ENCODE measurements at places on chromosomes 5 and 9.

DNA sequence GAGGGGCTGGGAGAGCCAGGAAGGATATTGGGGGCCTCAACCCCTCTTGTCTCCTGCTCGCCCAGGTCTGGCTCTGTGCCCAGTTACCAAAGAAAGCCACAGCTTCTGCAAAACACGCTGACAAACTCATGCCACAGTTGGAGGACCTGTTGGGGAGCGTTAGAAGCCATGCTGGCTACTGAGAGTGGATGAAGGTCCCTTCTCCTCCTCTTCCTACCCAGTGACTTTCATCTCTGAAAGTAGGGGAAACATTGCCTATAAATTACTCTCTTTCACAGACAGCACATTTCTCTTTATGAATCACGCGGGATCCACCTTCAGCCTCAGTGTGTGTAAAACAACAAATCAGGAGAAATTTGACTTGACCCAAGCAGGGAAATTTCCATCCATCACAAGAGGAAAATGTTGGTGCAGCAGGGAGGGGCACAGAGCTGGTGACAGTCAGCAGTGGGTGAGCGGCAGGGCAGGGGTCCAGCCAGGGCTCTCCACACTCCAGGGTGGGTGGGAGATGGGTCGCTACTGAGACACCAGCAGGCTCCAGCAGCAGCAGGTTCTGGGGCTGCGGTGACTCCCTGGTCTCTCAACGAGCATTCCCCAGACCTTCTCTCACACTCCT lies 181.9 kb downstream of the FGF18 start:
- no peak for DNase-seq

DNA sequence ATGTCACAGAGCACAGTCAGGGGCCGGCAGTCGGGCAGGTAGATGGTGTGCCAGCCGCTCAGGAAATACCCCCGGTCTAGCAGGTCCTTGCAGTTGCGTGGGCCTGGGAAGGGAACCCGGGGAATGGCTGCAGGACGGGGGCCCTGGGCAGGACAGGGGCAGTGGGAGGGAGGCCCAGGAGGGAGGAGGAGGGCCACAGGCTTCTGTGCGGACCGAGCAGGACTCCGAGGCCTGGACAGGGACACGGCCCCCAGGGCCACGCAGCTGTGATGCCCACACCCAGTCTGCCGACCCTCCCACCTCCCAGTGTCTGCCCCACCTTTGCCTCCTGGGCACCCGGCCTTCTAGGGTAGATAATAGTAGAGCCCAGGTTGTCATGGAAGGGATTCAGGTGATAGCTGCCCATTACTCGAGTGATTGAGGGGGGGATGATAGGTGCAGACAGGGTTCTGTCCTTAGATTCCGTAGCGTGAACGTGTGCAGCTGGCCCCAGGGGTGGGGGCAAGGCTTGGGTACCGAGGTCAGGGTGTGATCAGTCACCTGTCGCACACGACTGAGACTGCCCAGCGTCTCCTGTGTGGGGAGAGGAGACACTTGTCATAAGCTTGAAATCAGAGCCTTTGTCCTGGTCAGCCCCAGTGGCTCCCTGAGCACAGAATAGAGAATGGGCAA lies 4.5 kb downstream of the FCN1 start:
- no peak for DNase-seq

- DNase-seq: no peak
These were observed 24.7 kb downstream of the SLC1A3 start for GRCh38 chr5:36631154-36631553.

- no peak for DNase-seq
These were observed 176.0 kb downstream of the FGF18 start for GRCh38 chr5:171595401-171595800.

DNA sequence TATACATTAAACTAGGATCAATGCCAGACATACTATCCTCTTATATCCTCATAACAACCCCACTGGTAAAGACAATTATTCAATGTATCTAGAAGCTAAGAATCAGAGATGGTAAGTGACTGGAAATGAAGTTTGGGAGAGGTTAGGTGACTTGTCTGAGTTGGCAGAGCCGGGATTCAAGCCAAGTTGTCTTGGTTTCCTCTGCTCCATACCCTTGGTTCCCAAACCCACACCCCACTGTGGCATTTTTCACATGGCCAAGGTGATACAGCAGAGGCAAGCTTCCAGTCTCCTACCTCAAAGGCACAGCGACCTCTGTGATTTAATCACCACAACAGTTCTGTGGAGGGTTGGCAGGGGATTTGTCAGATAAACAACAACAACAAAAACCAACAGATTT lies 34.7 kb upstream of the ADRB2 start:
- DNase-seq: no peak

DNA sequence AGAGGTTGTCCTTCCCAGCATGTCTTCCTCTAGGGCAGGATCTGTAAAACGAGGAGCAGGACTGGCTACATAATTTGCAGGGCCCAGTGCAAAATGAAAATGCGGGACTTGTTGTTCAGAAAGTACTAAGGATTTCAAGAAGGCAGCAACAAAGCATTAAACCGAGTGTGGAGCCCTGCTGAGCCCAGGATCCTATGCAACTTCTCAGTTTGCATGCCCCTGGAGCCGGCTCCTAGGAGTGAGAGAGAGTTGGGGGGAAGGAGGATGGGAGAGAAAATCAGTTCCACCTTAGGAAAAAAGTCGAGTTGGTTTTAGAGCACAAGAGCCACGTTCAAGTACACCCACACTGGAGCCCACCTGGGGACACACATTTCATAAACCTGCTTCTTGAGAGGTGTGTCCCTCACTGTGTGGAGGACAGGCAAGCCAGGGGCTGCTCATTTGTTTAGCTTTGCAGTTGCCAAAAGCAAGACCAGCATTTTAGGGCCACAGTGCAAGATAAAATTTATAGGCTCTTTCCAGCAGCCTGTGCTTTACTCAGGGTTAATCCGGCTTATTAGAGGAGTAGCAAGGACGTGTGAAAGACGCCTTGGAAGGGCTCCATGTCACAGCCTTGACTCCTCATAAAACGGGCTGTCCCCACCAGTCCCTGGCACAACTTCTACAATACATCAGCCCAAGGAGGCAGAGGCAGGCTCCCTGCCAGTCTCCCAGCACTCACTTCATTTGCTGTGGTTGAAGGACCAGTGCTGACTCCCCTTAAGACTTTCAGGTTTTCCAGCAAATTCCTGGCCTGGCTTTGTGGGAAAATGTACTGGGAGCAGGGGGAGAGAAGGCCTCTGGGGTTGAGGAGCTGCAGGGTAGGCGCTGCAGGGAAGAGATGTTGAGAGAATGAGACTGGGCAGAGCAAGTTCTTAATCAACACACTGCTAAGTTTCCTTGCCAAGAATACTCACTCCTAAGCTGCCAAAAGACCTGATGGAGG lies 159.7 kb upstream of the SEMA6A start:
- no peak for DNase-seq

DNA sequence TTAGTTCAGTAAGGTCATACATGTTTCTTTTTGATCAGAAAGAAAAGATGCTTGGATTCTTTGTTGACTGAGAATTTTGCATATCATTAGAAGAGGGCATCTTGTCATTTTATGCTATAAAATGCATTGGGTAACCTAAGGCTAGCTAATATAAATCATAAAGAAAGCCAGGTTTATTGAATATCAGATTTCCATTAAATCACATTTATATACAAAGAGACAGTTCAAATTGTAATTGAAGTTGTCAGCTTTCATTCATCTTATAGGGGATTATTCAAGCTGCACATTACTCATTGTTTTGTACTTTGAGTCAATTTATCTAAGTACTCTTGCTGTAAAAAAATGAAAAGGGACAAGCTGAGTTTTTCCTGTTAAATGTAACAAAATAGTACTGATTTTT lies 259.1 kb upstream of the CDH12 start:
- no peak for DNase-seq

GRCh38 chr5:80082281-80082680 lies 47.1 kb downstream of the THBS4 start:
- no peak for DNase-seq

DNA sequence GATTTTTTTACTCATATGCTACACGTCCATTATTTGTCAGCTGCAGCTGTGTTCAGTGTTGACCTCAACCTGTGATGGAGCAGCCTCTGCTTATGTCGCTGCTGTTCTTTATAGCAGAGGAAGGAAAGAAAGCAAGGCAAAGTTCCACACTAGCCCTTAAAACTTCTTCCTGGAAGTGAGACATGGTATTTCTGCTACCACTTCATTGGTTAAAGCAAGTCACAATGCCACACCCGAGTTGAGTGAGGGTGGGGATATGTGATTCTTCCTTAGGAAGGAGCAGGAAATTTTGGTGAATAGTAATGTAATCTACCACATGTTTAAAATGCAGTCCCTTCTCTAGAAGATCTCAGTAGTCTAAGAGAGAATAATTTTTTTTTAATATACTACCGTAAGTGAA lies 224.8 kb upstream of the DMRT1 start:
- no peak for DNase-seq

GRCh38 chr5:140595538-140596300 lies 31.1 kb downstream of the SLC35A4 start:
- no peak for DNase-seq

DNA sequence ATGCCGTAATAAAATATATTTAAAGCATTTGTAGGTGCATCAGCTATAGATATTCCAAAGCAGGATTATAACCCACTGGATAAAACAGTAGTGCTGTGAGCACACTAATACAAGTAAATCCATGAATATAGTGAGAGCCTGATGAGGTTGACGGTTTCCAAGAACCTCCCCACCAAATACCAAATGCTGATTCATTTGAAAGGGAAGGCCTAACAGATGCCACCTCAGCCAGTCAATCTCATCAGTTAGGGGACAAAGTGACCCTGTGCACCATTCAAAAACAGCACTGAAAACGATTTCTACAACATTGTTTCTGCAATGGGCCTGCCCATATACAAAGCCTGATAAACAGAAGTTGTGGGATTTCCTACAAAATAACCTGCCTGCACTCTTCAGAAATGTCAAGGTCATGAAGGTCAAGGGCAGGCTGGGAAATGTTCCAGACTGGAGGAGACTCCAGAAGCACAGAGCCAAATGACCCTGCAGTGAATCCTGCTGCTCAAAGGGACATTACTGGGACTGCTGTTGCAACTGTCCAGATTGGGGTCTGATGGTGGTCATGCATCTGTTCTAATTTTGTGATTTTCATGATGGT lies 69.6 kb downstream of the ROR2 start:
- no peak for DNase-seq

- DNase-seq: no peak
These were observed 34.4 kb upstream of the NSMF start for GRCh38 chr9:137493364-137494103.

- no peak for DNase-seq
These were observed 258.9 kb upstream of the IRX2 start for GRCh38 chr5:3010301-3010952.

DNA sequence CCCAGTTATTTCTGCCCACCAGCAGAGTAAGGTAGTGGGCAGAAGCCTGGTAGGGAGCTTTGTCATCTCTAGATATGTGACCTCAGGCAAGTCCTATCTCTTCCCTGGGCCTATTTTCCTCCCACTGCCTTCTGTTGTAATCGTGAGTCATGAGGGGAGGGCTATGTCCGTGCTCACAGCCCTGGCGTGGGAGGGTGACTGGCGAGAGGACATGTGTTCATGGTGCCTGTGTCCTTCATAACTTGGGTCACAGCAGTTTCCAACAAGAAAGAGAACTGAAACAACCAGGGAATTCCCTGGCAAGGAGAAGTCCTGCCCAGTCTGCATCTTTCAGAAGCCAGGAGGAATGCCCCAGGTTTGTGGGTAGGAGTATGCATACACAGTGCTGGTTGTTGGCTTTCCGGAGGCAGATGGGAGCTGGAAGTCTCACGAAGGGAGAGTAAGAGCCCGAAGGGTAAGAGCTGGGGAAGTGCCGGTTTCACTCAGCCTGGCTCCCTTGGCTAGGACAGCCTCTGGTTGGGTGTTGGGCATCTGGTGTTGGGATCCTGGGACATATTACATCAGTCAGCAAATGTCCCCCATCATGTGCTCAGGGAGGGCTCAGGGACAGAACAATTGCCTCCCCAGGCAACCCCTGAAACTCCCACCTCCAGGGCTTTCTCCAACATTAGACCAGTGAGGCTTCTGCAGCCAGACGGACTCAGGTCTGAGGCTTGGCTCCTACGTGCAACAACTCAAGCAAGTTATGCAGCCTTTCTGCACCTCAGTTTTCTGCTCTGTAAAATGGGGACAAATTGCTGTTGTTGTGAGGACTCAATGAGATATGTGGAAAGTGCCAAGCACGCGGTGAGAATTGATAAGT lies 4.3 kb upstream of the TIFAB start:
- DNase-seq: no peak

DNA sequence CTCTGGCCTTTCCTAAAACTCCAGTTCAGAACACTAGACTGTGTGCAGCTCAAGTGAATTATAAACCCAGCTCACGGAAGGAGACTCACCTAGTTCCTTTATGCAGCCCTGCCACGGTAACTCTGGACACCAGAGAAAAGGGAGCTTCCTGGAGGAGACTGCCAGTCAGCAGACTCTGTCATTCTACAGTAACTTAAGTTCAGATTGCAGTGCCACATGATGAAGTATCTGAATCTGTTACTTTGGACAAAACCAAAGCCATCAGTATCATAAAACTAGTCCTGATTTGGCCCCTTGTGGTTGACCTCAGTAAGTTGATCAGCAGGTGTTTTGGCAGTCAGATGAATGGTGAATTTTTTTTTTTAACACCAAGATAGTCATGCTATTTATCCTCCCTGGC lies 2.7 kb downstream of the MTRR start:
- DNase-seq: no peak

DNA sequence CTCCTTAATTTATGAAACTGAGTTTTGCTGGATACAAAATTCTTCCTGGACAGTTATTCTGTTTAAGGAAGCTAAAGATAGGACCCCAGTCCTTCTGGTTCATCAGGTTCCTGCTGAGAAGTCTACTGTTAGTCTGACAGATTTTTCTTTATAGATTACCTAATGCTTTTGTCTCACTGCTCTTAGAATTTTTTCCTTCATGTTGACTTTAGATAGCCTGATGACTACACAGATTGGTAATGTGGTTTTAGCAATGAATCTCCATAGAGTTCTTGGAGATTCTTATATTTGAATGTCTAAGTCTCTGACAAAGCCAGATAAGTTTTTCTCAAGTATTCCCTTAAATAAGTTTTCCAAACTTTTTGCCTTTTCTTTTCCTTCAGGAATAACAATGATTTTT lies 419.7 kb downstream of the CDH10 start:
- DNase-seq: no peak

DNA sequence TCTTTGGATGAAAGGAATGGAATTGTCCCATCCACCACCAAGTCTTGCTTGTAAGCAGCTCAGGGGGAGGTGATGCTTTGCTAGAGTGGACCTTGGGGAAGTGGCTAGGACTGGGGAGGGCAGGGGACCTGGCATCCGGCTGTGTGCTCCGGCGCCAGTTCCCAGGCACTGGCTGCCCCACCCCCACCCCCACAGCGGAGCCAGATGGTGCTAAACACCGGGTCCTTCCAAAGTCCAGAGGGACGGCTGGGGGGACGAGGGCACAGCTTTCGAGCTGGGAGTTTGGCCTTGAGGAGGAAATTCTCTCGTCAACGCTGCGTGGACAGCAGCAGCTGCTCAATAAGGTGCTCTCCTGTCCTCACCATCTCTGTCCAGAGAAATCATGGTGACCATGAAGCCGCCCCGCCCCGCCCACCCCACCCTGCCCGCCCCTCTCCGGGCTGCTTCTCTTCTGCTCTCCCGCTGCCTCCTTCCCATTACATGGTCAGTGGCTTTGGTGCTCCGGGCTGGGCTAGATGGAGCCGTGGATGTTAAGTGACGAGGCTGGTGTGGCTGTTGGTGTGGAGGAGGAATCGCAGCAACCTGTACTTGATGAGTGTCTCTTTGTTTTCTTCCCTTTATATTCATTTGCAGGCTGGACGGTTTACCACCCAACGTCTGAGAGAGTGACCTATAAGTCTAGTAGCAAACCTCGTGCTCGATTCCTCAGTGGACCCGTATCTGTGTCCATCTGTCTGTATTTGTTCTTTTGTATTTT lies 115.7 kb downstream of the WNK2 start:
- DNase-seq: no peak

Measured in stimulated activated CD8-positive, alpha-beta memory T cell treated with anti-CD3 and anti-CD28 coated beads, Interleukin-2, amount 100 ng/mL, for 48 hours (primary cell).